ENCODE measurements at places on chromosomes 16 and 17.

DNA sequence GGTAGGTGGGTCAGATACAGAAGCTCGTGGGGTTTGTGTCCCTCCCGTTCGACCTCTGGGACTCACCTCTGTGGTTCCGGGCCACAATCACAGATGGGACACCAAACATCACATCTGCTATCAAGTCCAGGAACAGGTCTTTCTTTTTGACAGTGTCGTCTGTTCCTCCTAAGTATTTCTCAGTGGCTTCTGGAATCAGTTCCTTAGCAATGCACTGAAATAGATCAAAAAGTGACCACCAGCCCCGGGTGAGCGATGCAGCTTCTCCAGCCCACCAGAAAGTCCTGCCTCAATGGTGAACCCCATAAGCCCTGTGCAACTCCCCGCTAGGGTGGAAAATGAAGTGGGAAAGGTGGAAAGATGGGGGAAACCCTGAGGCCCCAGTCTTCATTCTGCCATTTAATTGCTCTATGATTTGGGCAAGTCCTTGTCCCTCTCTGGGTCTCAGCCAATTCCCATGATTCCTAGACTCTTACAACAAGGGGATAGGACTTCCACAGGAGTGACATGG, 22.4 kb downstream of the CES1 start:
- no peak for DNase-seq

DNA sequence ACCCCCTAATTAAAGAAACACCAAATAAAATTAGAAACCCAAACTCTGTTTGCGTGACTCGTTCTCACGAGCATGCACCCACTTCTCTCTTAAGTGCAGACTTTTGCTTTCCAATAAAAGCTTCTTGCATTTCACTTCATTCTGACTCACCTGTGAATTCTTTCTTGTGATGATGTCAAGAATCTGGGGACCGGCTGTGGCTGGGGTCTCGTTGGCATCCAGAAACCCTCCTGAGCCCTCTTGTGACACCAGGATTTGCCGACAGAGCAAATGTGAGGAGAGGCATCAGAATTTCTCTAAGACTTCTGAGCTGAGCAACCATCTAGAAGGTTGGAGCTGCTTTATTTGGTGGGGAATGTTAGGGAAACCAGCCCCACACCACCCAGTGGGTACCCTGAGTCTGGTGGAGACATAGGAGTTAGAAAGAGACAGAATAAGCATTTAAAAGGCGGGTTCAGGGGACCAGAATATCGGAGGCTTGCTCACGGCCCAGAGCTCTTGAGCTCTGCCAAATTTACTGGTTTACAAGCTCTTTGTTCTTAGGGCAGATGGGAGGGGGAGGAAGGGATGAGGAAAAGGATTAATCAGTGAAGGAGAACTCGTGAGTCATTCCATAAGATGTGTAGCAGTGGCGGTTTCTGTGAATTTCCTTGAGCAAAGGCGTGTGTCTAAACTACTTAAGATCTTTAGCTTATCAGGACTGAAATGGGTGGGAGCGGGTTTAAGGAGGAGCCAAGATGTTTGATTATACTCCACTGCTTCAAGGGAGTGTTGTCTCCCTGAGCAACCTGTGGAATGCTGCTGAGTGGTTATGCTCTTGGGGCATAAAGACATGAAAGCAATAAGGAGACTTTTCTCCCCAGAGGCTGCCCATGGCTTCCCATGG, 24.2 kb upstream of the TMC5 start:
- no peak for DNase-seq

DNA sequence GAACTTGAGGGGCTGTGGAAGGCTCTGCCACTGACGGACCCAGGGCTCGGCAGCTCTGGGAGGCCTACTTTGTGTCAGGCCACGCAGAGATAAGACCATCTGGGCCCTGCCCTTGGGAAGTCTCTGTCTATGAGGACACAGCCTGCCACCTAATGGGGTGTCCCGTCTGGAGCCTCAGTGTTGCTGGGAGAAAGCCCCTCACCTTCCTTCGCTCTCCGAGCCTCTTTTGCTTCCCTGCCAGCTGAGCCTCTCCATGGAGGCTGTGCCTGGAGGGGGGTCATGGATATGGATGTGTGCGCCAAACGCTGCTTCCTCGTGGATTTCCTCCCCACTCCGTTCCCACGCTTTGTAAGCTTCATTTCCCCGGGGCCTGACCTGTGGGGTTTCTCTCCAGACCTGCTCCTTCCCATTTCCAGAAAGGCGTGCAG, 228.8 kb downstream of the SEC14L1 start:
- no peak for DNase-seq

GRCh38 chr17:36503456-36504155, 17.1 kb downstream of the ZNHIT3 start:
- no peak for DNase-seq

GRCh38 chr17:3954086-3954485, 10.2 kb downstream of the ATP2A3 start:
- DNase-seq: no peak

DNA sequence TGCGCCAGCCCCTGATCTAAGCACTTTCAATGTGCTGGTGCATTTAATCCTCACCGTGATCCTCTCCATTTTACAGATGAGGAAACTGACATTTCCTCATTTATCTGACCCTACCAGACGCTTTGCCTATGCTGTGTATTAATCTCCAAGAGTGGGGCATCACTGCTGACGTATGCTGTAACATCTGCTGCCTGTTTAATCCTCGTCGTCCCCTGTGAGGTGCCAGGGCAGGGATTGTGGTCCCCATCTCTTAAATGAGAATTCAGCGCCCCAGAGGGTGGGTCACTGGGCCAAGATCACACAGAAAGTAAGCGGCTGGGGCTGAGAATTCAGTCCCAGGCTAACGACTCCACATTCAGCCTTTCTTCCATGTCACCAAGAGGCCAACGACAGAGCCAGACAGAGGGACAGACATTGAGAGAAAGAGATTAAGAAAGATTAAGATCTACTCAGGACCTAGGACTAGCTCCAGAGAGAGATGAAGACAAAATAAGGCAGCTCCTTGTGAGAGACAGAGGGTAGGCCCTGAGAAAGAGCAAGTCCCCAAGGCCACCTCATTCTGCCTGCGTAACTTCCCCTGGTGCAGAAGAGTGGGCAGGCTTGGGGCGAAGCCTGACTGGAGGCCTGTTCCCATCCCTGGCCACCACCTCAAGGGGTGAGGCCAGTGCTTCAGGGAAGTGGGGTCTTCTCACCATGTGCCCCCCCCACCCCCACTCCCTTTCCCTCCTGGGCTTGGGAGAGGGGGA, 13.5 kb downstream of the CACNA1G start:
- no peak for DNase-seq

- no peak for DNase-seq
These were observed 2.3 kb upstream of the WFIKKN1 start for GRCh38 chr16:628321-629061.

GRCh38 chr17:8073627-8074484, 13.7 kb downstream of the ALOX12B start:
- DNase-seq: no peak

- DNase-seq: no peak
These were observed 40.5 kb upstream of the ATP2A3 start for GRCh38 chr17:4004517-4005295.

- no peak for DNase-seq
These were observed 241.7 kb downstream of the SEC14L1 start for GRCh38 chr17:77382356-77382911.

GRCh38 chr17:29619251-29619650, 3.5 kb downstream of the CORO6 start:
- DNase-seq: no peak

- peak; percentile 12 for DNase-seq
These were observed 458.0 kb upstream of the ASIC2 start for GRCh38 chr17:33750943-33751701.

Data from thoracic aorta (tissue), 2 donors.